ENCODE measurements at places on chromosomes 16 and 17.

DNA sequence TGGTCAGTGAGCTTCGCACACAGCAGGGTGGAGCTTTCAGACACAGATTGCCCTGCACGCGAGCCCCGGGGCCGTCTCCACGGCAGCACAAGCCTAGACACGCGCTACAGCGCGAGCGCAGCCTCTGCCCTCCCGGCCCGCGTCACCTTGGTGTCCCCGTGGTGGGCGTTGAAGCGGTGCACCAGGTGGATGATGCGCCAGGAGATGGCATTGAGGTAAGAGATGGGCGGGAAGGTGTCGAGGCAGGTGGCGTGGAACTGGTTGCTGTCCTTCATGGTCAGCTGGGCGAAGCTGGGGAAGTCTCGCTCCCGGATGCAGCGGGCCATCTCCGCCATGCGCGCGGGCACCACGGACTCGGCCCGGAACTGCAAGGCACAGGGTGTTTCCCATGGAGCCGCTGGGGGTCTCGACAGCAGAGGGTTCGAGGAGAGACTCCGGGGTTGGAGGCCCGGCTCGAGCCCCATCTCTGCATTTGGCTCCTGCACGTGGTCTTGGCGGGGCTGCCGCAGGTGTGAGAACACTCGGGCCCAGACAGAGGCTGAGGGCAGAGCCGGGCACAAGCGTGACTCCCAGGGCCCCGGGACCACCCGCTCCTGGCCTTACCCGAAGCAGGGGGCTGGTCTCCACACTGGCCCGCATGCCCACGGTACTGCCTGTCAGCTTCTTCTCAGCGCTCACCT lies 4.3 kb upstream of the CYBA start:
- DNase-seq = no peak

DNA sequence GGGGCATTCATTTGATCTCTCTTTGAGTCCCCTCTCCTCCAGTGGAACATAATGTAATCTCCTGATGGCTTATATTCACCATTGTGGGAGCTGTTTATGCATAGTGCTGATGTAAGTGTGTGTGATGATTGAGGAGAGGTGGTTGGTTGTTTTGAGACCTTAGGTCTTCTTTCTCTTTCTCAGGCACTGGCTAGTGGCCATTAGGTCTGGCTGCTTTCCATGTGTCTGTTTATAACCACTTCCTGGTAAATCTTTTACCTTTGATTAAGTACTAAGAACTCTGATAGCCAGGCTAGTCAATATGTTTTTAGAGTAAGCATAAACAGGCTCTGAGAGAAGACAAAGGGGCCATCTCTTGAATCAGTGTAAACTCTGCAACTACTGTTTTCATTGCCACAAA lies 27.9 kb downstream of the VAT1L start:
- no peak for DNase-seq

DNA sequence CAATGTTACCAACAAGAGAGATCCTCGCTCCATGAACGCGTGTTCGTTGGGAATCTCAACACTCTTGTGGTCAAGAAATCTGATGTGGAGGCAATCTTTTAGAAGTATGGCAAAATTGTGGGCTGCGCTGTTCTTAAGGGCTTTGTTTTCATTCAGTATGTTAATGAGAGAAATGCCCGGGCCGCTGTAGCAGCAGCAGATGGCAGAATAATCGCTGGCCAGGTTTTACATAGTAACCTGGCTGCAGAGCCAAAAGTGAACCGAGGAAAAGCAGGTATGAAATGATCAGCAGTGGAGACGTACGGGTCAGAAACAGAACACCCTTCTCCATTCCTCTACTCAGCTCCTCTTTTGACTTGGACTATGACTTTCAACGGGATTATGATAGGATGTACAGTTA lies 13.3 kb downstream of the SOCS1 start:
- DNase-seq = no peak

DNA sequence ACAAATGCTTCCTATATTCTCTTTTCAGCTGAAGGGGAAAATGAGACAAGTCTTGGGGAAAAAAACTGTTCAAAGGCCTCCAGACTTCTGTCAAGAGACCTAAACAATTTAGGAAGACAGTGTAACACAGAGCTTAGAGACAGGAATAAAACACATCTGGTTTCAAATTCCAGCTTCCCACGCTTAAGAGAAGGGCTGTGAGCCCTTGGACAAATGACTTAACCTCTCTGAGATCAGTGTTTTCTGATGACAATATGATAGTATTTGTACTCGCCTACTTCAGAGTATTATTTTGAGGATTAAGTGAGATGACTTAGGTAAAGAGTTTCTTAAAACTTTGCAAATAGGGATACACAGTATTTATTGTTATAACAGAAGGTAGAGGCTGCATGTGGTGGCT lies 29.5 kb downstream of the SMURF2 start:
- no peak for DNase-seq

GRCh38 chr16:56812884-56813283 lies 52.1 kb upstream of the SLC12A3 start:
- no peak for DNase-seq

- DNase-seq = no peak
Observed at GRCh38 chr16:47134550-47134949, 9.2 kb downstream of the NETO2 start.

DNA sequence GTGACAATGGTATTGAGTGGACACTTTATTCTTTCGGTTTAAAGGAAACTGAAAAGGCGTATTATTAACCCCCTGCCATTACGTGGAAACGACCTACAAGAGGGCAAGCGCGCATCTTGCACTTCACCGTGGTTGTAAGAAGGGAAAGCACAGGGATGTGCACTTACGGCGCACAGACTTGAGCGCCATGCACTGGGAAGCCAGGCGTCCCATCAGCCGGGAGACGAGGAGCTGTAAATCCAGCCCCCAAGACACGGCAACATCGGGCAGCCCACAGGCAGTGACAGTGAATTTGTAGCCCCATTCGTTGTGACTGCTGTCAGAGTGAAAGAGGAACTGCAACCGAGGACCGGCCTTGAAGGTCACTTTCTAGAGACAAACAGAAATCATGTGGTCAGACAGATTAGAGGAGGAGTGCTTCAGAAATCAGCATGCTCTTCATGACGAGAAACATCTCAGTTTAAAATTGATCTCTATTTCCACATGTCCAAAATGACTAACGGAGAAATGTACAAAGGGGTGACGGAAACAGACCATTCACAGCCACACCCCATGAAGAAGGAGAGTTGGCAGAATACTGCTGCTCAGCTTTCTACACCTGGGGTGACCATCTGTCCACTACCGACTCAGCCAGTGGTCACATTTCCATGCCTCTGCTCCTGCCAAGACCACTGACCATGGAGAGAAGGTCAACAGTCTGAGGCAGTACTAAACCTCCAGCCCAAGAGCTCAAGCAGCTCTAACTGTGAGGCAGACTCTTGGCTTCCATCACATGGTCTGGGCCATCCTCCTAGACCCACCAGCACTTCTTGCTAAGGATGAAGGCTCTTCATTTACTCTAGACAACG lies 68.6 kb downstream of the ZZEF1 start:
- no peak for DNase-seq

DNA sequence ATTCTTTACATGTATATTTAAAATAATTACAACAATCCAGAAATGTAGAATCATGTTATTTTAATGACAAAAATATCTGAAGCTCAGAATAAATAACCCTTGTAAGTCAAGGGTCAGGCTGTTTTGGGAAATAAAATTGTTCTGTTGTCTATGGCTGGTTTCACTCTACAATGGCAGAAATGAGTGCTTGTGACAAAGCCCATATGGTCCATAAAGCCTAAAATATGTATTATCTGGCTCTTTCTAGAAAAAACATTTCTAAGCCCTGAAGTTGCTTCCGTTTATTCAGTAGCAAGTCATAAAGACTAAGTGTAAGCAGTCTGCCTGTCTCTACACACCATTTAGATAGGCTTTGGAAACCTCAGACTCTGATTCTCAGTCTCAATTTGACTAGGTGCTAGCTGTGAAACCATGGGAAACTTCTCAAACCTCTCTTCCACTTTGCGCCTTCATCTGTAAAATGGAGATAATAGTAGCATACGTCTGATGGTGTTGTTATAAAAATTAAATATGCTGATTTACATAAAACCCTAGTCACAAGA lies 365.7 kb upstream of the CA10 start:
- no peak for DNase-seq

DNA sequence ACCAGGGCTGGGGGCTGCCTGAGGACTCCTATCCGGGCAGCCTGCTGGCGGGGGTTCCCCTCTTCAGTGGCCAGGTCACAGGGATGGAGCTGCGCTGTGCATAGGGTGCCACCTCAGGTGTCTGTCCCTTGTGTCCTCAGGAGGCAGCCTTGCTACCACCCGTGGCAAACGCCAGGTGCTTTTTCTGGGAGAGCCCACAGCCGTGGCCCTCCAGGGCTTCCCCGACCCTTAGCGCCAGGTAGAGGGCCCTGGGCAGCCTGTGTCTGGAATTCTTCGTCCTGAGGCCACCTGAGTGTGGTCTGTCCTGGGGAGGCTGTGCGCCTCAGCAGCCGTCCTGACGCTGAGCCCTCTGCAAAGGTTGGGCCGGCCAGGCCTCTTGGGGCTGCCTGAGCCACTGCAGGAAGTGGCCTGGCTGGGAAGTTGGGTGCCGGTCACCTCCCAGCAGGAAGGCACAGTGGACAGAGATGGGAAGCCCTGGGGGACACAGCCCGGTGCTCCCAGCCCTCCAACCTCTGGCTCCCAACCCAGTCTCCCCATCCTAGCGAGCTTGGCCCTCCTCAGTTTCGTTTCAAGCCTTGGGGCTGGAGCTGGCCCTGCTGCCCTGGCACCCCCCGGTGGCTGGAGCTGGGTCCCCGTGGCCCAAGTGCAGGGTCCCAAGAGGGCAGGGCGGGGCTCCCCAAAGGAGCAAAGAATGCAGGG lies 7.6 kb upstream of the BAIAP3 start:
- no peak for DNase-seq

GRCh38 chr17:61388561-61389356 lies 10.9 kb upstream of the TBX2 start:
- no peak for DNase-seq

DNA sequence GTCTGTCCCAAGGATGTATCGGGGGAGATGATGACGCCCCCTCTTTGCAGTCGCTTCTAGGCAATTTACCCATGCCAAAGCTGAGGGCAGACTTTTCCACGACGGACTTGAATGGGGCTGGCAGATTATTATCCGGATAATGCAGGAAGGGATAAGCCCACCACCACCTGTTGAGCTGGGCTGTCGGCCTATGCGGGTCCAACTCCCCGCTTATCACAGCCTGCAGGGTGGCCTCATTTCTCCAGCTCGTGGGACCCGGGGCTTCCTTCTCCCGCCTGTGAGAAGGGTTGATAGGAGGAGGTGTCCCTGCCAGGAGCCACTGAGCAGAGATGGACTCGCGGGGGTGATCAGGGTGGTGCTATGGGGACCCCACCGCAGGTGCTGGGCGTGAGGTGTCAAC lies 559 bp downstream of the CACNG5 start:
- DNase-seq = no peak

GRCh38 chr16:24054741-24055491 lies 201.2 kb upstream of the CACNG3 start:
- DNase-seq = no peak

- DNase-seq = peak; percentile 14
Observed at GRCh38 chr16:1378804-1379303, 27.1 kb downstream of the GNPTG start.

DNA sequence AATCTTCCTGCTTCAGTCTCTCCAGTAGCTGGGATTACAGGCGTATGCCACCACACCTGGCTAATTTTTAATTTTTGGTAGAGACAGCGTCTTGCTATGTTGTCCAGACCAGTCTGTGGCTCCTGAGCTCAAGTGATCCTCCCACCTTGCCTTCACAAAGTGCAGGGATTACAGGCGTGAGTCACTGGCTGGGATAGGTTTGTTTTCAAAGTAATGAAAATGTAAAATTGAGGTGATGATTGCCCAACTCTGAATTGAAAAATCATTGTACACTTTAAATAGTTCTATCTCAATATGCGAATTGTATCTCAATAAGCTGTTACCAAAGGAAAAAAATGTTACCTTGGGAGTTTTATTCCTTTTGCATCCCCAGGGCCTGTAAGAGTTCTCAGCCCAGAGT lies 1.2 kb upstream of the AMFR start:
- DNase-seq = no peak

DNA sequence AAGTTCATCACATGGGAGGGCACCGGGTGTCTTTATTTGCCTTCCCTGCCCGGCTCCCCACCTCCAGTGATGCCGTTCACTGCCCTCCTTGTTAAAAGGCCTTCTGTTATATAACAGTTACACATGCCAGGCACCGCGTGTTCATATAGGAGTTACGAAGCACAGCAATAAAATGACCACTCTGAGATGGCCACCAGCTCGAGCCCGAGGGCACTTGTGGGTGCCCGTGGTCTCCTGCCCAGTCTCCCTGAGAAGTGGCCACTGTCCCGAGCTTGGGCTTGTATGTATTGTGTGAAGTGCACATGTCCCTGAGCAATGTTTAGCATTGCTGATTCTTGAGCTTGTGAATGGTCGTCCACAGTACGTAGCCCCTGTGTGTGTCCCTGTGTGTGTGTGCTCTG lies 355.6 kb downstream of the SEC14L1 start:
- DNase-seq = no peak

DNA sequence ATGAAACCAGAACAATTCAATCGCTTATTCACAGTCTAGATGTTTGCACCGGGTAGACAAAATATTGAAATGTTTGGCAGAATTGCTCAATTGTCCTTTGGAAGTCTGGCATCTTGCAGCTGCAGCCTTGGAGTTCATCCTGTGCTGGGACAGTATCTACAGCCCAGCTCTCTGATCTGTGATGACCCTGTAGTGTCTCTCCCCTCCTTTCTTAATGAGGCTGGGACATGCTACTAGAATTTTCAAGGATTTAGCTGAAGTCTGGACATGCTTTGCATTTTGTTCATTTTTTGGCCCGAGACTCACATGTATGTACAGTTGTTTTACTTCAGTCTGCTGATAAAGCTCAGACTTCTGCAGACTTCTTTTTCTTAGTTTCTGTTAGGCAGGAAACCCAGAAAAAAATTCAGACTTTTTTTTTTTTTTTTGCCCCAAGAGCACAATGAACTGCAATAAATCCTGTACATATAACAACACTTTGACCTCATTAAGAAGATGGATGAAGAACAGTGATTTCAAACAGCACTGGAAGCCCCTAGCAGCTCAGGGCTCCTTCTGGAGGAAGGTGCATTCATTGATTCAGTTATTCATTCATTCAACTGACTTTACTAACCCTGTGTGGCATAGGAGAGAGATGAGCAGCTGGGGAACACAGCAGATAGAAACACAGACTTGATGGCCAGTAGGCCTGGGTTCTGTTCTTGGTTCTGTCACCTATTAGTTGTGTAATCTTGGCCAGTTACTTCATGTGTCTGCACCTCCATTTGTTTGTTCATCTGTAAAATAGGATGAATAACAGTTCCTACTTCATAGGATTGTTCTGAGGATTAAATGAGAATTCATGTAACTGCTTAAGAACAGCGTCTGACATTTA lies 210.0 kb downstream of the MAP2K4 start:
- DNase-seq = no peak
